Cortex of kidney (tissue), 1 donor: ENCODE measurements at places on chromosomes 2 and 18.

GRCh38 chr2:188628989-188629752 is 337.5 kb downstream of the GULP1 start:
- no peak for DNase-seq

DNA sequence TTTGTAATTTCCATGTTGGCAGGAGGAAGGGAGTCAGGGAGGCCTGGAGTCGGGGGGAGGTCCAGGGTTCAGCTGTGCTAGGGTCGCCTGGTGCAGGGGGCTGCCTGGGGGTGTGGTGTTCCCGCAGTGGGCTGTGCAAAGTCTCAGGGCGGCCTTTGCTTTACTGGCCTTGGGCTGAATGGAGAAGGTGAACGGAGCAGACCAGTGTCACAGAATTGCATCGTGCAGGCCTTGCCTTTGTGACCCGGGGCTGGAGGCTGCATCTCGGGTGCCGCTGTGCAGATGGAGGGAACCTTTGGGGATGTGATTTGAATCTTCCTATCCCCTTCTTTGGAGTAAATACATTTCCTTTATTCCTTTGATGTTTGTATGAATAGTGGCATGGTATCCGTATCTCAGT is 8.8 kb downstream of the SNTG2 start:
- DNase-seq, result no peak

DNA sequence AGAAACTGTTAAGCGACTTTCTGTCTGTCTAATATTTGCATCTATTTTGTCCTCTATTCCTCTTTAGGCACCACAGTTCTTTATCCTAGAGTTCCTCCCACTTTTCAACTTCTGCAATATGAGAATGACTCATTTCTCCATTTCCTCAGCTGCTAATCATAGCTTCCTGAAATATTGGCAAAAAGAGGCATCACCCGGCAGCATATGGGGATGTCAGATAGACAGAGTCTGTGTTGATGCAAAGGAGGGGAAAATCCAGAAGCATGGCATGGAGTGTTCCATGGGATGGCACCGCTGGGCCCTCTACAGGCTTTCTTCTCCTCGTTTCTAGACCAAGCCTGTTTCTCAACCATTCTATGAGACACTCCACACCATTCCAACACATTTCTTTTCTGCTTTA is 93.4 kb downstream of the DOCK10 start:
- DNase-seq, result no peak

DNA sequence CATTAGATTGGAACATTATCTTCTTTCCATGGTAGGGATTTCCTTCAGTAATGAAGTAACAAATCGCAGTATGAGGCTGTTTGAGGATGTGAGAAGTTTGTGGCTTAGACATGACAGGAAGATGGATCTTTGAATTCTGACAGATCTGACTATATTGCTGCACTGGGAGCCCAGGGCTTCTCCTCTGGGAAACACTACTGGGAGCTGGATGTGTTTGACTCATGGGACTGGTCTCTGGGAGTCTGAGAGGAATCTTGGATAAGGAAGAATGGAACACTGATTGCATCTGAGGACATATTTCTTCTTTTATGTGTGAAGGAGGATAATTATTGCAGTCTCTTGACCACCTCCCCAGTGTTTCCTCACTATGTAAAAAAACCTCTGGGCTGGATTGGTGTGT is 77.2 kb upstream of the ST6GAL2 start:
- DNase-seq, result no peak

GRCh38 chr18:21272016-21272579 is 30.1 kb downstream of the GREB1L start:
- DNase-seq, result no peak

- no peak for DNase-seq
These were observed 631.4 kb upstream of the CDH2 start for GRCh38 chr18:28808373-28808772.

- DNase-seq, result no peak
These were observed 44.0 kb upstream of the XPO1 start for GRCh38 chr2:61582165-61582564.

- DNase-seq, result no peak
These were observed 2.3 kb downstream of the WNT10A start for GRCh38 chr2:218882866-218883366.

- no peak for DNase-seq
These were observed 1034.9 kb upstream of the FANCL start for GRCh38 chr2:59276033-59276432.

GRCh38 chr2:233990261-233990798 is 60.2 kb upstream of the SPP2 start:
- DNase-seq, result no peak
